ENCODE measurements at places on chromosomes 7 and 10.

- no peak for DNase-seq
These were observed 31.7 kb upstream of the FAM204A start for GRCh38 chr10:118373786-118374185.

GRCh38 chr10:20809631-20810030, 87.5 kb downstream of the NEBL start:
- DNase-seq = no peak

DNA sequence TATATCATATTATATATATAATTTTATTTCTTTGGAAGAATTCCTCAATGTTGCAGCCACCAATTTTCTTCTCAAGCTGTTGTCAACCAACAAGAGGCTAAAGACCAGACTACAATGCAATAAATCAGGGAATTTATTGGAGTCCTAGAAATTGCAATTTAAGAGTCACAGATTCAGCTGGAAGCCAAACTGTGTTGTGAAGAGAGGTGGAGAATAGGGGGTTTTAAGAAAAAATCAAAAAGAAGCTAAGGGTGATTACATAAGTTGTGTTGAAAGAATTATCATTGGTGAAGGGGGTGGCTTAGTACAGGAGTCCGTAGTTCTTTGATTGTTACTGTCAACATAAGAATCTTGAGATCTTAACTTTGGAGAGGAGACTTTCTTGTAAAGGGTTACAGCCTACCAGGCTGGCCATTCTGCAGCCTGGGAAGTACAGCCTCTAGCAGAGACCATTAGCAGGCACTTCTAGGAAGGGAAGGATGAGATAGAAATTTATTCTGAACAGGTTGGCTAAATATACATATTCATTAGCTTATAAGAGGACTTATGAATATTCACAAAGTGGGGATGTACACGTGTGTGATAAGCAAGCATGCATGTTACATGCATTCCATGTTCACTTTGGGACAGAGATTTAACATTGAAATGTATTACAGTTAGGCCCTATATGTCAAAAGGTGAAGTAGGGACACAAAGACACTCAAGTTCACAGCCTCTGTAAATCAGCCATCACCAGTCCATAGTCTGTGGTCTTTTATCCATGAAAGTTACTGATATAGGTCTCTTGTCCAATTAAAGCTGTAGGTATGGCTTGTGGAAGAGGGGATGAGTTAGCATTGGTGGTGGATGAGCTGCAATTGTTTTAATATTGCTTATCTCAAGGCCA, 8.3 kb upstream of the TMEM168 start:
- no peak for DNase-seq

DNA sequence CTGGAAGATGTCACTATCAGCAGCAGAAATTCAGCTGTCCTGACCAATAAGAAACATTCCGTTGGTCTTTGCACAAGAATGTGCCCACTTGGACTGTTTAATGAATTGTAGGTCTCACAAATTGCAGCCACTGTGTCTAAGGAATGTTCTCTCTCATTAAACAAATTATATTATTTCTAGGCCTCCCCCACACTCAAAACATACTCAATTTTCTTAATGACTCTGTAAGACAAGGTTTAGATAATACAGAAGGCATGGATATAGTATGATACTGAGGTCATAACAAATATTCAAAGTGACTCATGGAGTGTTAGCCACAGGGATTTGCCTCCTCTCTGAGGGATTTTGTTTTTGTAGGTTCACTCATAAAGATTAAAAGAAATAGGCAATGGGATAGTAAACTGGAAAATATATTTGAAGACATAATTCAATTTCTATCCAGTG, 197.5 kb downstream of the PTN start:
- DNase-seq = no peak

GRCh38 chr10:71262027-71262426, 49.7 kb downstream of the UNC5B start:
- DNase-seq = no peak

DNA sequence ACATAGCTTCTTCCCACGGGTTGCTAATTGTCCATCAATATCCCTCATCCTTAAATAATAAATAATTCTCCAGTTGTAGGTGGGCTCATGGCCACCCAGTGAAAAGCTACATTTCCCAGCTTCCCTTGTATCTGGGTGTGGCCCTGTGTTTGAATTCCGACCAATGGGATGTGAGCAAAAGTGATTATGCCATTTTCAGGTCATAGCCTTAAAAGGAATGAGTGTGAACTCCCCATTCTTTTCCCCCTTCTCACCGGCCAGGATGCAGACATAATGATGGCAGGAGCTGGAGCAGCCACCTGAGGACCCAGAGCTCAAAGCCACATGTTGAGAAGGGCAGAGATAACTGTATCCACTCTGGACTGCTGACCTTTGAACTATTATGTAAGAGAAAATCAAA, 30.3 kb upstream of the CALU start:
- no peak for DNase-seq

DNA sequence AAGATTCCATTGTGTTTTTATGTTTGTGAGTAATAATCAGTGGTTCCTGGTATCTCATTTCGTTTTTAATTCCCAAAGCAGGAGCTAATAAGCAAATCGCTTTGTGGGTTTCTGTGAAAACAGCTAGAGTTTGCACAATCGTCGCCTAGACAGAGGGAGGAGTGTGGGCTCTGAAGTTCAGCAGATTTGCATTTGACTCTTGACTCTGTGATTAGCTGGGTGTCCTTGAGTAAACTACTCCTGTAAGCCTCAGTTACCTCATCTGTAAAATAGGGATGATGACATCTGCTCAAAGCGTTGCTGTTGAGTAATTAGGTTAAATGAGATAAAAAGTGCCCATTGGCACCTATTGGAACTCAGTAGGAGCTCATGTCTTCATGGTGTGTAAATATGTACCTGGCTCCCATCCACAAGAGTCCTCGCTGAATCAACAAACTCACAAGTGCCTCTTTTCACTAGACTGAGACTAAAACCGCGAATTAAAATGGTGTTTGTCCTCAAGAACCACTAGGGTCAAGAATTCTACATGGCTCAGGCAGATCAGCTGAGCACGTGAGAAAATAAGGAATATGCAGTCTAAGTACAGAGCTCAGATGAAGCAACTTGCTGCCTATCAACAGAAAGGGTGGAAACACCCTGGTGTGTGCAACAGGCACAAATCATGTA, 385.8 kb upstream of the C7orf33 start:
- DNase-seq = no peak

GRCh38 chr10:130190055-130190736, 54.0 kb downstream of the GLRX3 start:
- DNase-seq = peak; percentile 55

DNA sequence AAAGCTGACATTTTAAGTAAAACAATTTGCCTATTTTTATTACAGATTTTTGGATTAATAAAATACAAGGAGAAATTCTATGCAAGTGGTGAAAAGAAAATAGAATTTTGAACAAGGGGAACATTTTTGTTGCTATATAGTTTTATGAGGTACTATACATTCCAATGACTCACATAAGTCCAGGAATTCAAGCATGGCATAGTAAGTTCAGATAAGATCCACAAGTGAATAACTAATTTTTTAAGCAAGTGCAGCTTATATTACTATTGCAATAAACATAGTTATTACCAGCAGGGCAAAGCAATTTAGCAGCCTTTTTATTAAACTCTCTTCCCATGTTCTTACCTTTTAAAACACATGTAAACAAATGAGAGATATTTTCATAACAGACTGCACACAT, 1123.5 kb upstream of the LRRN3 start:
- no peak for DNase-seq

- no peak for DNase-seq
These were observed 12.4 kb downstream of the GNAT3 start for GRCh38 chr7:80499350-80499953.

- no peak for DNase-seq
These were observed 39.5 kb upstream of the GJD4 start for GRCh38 chr10:35565602-35566081.

- DNase-seq = no peak
These were observed 155.1 kb downstream of the OR13A1 start for GRCh38 chr10:45160271-45160670.

DNA sequence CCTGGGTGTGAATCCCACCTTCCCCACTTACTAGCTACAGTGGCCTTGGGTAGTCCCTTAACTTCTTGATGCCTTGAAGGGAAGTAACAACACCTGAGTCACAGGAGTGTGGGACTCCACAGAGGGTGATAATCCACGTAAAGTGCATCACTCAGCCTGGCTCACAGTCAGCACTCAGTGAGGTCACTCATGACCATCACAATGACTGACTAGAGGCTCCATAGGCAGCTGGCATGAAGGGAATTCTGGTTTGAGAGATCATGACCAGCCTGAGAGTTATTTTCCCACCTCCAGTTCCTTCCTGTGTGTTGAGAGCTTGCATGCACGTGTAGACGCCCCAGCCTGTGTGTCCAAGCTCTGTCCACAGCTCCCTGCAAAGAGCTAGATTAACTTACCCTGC, 34.8 kb downstream of the NEUROG3 start:
- DNase-seq = no peak

- no peak for DNase-seq
These were observed 340.1 kb upstream of the SHH start for GRCh38 chr7:156152390-156152789.

DNA sequence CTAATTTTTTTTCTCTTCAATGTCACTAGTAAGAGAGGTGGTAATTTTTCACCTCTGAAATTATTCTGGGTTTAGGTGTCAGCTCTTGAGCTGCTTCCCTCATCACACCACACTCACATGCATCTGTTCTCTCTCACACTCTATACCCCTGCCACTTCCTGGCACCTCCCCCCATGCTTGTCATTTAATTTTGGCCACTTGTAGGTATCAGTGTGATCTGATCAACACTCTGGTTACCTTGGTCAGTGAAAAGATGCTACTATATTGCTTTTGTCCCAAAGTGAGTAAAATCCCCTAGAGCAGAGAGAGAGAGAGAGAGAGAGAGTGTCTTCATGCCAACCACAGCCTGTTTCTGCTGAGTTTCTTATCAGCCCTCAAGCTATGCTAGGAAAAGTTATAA, 42.5 kb downstream of the STK17A start:
- no peak for DNase-seq

GRCh38 chr7:142832417-142832816, 22.5 kb upstream of the EPHB6 start:
- no peak for DNase-seq

GRCh38 chr10:119416855-119417254, 125.7 kb downstream of the RGS10 start:
- DNase-seq = peak; percentile 60

DNA sequence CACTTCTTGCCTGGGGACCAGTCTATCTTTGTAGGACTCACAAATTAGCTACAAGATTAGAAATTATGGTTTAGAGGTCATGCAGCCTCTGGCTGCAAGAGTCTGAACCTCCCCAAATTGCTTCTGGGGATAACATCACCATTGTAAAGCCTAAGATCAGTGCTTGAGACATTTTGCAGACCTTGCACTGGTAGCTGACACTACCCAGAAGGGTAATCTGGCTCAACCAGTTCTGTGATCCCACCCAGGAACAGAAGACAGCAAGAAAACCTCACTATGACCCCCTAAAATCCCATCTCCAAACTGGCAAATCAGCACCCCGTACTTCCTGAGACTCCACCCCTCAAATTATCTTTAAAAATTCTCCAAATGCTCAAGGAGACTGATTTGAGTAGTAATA, 58.2 kb upstream of the CDK13 start:
- no peak for DNase-seq

DNA sequence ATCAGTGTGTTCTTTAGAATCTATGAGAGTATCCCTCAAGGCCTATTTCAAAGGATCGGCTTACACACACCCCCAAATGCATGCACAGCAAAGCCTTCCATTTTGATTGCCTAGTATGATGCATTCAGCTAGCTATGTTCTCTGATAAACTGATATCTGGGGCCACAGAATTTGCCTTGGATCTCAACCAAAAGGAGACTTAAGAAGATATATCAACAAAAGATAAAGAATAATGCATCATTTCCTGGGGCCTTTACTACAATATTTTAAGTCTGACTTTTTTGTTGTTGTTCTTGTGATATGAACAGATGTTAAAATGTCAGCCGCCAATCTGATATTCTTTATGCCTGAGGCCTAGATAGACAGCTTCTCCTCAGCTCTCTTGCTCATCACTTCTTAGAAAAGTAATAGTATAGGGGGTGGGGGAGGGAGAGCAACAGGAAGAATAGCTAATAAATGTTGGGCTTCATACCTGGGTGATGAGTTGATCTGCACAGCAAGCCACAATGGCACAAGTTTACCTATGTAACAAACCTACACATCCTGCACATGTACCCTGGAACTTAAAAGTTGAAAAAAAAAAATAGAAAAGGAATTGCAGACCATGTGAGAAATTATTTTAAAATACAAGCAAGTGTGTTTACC, 792.9 kb upstream of the GHITM start:
- no peak for DNase-seq

GRCh38 chr10:131496351-131497052, 185.0 kb upstream of the TCERG1L start:
- DNase-seq = no peak

GRCh38 chr10:12221323-12222298, 25.6 kb downstream of the CDC123 start:
- no peak for DNase-seq

- no peak for DNase-seq
These were observed 276.1 kb upstream of the NEBL start for GRCh38 chr10:21172930-21173801.

DNA sequence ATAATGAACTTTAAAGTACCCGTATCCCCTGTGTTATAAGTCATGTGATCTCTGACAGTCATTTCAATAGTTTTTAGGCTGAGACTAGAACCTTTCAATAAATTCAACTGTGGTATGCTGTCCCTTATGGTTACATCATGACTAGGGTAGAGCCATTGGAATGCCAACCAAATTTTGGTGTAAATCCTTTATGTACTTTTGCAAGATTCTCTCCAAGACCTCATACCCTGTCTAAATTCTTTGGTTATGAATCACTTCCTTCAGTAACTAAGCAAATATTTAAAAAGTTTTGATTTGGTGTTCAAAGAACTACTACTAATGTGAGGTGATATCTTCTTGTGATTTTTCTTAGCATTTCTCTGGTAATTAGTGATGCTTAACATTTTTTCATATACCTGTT, 20.8 kb upstream of the OR6B1 start:
- no peak for DNase-seq

DNA sequence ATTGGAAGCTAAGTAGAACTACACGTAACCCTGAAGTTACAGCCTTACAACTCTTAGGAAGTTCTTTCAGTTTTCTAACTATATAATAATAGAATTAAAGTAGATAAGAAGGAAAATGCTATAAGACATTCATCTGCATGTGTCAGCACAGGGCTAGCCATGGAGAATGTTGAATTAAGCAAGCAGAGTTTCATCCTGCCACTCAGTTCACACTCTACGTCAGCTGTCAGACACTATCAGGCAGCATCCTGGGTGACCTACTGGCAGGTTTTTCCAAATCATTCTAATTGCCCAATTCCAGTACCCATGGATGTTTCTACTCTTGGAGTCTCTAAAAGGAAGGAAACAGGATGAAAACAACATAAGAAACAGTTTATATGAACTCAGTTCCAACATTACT, 45.0 kb upstream of the LRRTM3 start:
- no peak for DNase-seq

- no peak for DNase-seq
These were observed 36.7 kb downstream of the ARHGAP22 start for GRCh38 chr10:48568131-48568530.

Data from GDM1 (cell line).